ENCODE measurements at places on chromosomes 6 and 20.

DNA sequence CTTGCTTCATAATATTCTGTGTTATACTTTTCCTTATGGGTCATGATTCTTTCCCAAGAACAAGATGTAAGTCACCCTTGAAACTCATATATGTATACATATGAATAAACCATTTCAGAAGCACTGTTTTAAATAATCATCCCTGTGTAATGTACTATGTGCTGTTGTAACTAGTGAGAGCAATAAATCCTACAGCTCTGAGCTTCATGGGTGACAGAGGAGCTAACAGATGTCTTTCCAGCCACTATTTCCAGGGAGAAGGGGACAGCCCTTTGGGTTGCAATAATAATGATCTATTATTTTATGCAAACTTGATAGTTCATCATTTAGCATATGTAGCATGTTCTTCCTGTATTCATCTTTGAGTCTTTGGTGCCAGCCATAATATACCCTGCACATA is 342.8 kb downstream of the KIF16B start:
- no peak for DNase-seq

DNA sequence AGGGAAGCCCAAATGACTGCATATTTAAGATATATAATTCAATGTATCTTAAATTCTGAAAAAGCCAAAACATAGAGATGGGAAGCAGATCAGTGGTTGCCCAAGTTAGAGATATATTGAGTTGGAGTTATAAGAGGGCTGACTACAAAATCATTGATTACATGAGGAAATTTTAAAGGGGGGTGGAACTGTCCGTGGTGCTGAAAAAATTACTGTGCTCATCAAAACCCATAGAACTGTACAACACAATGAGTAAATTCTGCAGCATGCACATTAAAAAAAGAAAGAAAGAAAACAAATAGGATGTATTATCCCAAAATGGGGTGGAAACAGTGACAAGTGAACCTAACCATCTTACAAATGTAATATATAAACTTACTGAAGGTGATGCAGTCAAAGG is 100.9 kb downstream of the FUT9 start:
- DNase-seq = no peak

DNA sequence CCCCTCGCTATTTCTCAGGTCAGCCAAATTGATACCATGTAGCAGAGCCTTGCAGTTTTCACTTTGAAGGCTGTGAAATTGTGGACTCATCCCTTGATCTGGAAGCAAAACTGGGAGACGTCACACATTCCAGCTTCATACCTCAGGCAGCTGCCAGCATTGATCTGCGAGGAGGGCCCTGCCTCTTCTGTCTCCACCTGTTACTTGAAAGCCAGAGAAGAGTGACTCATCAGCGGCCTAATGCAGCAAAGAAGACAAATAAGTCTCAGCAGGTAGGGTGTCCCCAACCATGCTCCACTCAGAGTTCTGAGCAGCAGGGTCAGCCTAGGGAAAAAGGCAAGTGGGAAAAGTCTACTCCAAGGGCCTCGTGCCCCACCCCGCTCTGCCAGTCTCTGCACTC is 69.4 kb upstream of the BMP2 start:
- DNase-seq = no peak

- no peak for DNase-seq
Measured at GRCh38 chr20:51584737-51585136, 42.2 kb upstream of the NFATC2 start.

DNA sequence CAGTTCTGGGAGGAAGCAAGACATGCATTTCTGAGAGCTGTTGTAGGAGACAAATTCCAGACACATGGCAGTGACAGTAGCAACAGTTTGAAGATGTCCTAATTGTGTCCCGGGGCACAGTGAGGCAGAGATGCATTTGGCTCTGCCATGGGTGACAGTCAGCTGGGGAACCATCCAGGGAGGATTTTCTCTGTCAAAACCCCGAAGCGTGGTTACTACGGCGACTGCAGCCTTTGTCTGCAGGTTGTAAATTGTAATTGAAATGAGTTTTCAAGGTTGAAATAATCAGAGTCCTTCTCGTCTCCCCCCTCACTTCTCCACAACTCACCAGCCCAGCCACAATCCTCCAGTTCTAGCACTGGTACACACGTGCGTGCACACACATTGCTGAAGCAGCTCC is 100.1 kb downstream of the GRM4 start:
- DNase-seq = no peak
